ENCODE measurements at places on chromosomes 16 and 17.

- no peak for DNase-seq
Measured at GRCh38 chr16:51540259-51540658, 389.2 kb upstream of the SALL1 start.

- DNase-seq = no peak
Measured at GRCh38 chr17:19978805-19979211, 1.2 kb upstream of the AKAP10 start.

GRCh38 chr17:45256114-45256966, 5.6 kb downstream of the SPATA32 start:
- no peak for DNase-seq

GRCh38 chr17:70787721-70788300, 618.5 kb downstream of the KCNJ2 start:
- DNase-seq = no peak

- DNase-seq = no peak
Measured at GRCh38 chr17:27419156-27419555, 37.1 kb upstream of the KSR1 start.

DNA sequence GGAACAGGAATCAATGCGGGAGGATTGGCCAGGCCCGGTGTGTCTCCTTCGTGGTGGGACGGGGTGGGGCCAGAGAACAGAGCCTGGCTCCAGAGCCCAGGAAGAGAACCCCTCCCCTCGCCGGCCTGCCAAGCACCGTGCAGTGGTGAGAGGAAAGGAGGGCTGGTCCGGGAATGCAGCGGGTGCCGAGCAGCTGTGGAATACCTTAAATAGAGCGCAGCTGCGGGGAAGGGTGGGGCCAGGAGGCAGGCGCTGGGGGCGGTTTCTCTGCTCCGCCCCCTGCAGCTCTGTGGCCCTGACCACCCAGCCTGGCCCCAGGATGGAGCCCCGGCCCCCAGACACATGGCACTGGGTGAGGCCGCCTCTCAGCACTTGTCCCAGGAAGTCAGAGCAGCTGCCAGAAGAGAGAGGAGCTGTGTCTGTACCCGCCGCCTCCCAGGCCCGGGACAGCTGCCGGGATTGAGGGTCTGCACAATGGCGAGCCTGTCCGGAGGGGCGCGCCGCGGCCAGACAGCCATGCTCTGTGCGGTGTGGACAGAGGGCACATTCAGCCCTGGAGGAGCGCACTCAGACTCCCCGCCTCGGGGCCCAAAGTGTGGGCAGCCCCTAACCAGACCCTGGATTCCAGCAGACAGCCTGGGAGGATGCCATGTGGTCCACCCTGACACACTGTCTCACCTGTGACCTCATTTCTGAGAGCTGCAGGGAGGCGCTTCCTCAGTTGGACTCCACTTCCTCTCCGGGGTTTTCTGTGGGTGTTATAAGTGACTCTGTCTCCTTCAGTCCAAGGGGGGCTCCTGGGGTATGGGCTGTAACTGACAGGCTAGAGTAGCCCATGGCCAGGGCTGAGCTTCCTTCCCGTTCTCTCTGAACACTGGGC, 268.8 kb downstream of the SEC14L1 start:
- no peak for DNase-seq

DNA sequence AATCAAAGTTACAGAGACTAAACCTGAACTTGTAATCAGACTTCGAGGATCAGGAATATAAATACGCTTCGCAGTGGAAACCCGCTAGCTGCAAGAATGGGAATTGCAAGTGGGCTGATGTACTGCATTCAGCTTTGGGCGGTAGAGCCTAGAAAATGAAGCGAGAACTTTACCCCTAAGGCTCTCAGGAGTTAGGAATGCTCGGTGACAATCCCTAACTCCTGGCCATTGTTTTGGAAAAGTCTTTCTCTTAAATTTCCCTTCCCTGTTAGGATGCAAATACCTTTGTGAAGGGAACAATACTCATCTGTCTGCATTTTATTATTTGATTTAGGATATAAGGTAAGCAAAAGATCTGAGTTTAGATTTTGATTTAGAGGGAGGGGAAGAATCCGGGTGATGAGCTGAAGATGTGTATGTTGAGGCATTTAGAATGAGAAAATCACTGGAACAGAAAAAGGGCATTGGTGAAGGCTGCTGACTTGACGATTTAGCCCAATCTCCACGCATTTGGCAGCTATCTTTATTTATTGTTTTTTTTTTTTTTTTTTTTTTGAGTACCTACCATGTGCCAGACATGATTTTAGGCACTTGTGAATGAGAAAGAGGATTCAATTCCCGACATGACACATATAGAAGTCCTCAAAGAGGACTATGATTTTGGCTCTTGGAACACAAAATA, 2.2 kb upstream of the TOX3 start:
- DNase-seq = no peak

GRCh38 chr16:3992297-3993051, 112.0 kb upstream of the CREBBP start:
- no peak for DNase-seq

DNA sequence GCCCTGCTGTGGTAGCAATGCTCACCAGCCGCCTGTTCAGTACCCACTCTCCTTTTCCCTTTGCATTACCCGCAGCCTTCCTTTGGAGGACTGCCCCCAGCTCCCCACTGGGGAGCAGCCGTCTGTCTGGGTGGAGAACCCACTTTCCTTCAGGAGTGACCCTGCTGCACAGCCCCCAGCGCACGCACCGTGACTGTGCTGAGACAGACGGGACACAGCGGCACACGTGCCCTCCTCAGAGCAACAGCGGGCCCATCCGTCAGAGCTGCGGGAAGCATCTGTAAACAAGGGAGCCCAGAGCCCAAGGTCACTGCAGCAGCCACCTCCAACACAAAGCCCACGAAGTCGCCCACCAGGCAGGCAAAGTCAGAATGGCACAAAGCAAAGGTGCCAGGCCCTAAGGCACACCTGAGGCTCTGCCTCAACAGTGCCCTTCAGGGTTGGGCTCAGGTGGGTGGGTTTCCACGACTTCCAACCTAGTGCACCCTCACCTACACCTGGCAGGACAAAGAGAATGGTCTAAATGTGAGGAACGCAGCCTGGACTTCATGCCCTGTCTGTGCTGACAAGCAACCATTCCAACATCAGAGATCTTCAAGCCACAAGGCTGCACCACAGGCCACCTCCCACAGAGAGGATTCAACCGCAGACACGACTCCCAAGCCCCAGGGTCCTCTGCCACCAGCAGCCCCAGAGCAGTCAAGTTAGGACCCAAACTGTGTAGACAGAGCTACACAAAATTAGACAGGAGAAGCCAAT, 9.9 kb downstream of the AXIN1 start:
- DNase-seq = no peak

DNA sequence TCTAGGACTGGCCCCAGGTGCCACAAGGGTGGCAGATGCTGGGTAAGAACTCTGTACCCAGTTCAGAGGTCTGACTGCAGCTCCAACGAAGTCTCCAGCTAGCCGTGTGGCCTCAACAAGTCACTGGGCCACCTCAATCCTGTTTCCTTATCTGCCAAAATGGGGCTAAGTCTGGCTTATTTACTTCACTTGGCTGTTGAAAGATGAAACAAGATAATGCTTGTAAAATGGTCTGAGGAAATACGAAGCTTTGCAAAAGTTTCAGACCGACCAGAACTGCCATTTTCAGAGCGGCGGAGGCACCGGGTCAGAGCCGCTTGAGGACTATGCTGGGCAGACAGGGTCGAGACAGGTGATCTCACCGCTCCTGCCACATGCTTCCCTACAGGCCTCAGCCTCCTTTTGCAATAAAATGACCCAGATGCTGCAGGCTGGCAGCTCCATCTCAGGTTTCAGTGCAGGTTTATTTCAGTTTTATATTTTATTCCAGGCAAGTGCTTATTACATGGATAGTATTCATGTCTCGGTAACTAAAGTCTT, 17.2 kb downstream of the MNT start:
- DNase-seq = no peak

DNA sequence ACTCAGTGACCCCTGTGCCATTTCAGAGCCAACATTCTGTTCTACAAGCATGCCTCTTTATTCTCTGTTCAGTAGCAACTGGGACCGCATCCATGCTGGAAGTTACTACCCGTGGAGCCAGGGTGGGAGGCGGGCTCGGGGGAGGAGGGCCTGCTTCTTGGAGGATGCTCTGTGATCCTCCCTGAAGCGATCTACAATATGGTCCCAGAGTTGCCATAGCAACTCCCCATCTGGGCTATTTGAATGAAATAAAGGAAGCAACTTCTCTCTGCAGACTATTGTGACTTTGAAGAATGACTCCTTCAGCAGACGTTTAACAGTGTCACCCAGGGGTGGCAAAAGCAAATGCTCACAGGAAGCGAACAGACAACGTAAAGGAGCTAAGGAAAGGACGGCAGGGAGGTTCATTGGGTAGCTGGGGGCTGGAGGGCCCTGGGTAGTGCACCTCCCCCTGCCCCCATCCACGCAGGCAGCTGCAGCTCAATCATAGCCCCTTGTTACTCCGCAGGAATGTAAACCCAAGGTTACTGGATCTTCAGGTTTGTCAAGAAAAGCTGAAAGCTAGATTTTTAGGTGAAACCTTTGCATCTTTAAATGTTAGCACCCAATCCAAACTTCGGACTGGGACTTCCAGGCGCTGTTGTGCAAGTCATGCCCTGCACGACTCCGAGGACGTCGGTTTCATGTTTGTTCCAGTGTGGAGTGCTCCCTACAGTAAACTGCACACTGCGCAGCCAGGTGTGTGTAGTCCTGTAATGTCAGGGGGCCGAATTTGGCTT, 51.1 kb upstream of the MEAK7 start:
- no peak for DNase-seq

- no peak for DNase-seq
Measured at GRCh38 chr16:8962393-8963009, 1.2 kb downstream of the USP7 start.

- no peak for DNase-seq
Measured at GRCh38 chr17:29594519-29595090, 1.7 kb downstream of the ANKRD13B start.

All from stimulated activated CD8-positive, alpha-beta memory T cell treated with anti-CD3 and anti-CD28 coated beads, Interleukin-7, amount 100 ng/mL, for 1 hour (primary cell).